ENCODE measurements at places on chromosomes 4 and X.

DNA sequence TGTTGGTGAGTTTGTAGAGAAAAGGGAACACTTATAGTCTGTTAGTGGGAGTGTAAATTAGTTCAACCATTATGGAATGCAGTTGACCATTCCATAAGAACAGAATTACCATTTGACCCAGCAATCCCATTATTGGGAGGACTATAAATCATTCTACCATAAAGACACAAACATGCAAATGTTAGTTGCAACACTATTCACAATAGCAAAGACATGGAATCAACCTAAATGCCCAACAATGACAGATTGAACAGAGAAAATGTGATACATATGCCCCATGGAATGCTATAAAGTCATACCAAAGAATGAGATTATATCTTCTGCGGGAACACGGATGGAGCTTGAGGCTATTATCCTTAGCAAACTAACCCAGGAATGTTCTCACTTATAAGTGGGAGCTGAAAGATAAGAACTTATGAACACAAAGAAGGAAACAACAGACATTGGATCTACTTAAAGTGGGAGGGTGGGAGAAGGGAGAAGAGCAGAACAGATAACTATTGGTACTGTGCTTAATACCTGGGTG, 1819.2 kb upstream of the ADGRL3 start:
- no peak for DNase-seq

GRCh38 chrX:1601051-1601767, 9.8 kb downstream of the AKAP17A start:
- no peak for DNase-seq

DNA sequence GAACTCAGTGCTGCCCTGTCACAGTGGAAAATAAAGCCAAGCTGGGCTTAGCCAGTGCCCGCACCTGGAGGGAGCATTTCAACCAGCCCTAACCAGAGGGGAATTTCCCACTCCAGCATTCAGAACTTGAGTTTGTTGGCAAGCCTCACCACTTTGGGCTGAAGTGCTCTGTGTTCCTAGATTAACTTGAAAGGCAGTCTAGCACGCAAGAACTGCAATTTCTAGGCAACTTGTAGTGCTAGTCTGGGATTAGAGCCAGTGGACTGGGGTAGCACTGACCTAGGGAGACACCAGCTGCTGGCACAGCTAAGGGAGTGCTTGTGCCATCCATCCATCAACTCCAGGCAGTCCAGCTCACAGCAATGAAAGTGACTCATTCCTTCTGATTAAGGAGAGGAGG, 1060.6 kb upstream of the GRID2 start:
- no peak for DNase-seq

DNA sequence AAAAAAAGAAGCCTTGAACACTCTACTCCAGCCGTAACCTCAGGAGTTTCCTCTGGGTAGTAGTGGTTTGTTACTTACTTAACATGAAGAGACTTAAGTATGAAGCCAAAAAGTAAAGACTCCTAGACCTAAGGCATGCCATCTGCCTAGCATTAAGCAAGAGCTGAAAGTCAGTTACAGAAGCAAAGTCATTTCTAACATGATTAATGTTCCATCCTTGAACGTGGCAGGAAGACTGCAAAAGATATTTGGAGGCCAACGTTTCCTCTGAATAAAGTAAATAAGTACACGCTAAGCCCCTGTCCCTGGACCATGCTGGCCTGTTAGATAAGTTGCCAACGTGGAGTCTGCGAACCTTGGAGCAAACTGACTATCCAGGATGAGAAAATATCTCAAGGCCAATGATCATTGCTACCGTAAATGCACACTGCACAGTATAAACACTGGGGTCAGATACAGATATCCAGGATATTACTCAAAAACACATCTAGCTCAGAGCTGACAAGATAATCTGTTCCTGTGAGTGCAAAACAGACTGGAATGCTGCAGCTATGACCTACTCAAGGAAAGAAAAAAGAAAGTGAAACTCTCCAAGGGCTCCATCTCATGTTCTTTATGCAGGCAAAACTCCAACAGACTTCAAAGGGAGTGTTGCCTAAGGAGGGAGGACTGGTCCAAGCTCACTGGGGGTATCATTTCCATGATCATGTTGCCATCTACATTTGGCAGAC, 255.8 kb downstream of the COL25A1 start:
- no peak for DNase-seq

GRCh38 chr4:176755001-176755400, 37.7 kb downstream of the VEGFC start:
- no peak for DNase-seq

GRCh38 chr4:94240384-94240783, 32.7 kb downstream of the SMARCAD1 start:
- DNase-seq, result no peak

GRCh38 chr4:92175250-92175649, 128.5 kb upstream of the GRID2 start:
- DNase-seq, result no peak

GRCh38 chr4:139875411-139875825, 209.8 kb downstream of the MGST2 start:
- no peak for DNase-seq

- no peak for DNase-seq
Observed at GRCh38 chr4:95979961-95980876, 140.3 kb downstream of the PDHA2 start.

DNA sequence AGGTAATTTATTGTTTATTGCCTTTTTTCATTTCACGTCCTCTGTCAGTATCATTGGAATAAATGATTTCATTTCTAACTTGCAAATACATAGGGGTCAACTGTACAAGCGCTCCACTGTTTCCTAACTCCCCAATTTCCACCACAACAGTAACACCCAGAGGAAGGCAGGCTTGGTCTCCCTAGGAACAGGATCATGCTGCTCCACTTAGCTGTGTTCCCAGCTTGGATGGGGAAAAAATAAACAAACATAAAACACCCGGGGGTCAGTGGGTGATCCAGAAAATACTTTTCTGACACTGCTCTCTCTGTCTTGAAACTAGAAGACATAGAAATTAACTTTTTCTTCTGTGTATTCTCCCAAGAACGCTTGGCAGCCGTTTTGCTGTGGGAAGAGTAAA, 772.5 kb downstream of the TRIML1 start:
- DNase-seq, result no peak

GRCh38 chrX:81120258-81120935, 81.3 kb downstream of the HMGN5 start:
- no peak for DNase-seq

- DNase-seq, result no peak
Observed at GRCh38 chr4:79049840-79050540, 110.8 kb upstream of the PAQR3 start.

- no peak for DNase-seq
Observed at GRCh38 chr4:82820689-82821088, 22.1 kb upstream of the SCD5 start.

- DNase-seq, result no peak
Observed at GRCh38 chr4:99506781-99507180, 4.0 kb upstream of the C4orf17 start.

GRCh38 chrX:153704021-153704526, 16.3 kb downstream of the SLC6A8 start:
- DNase-seq, result no peak

DNA sequence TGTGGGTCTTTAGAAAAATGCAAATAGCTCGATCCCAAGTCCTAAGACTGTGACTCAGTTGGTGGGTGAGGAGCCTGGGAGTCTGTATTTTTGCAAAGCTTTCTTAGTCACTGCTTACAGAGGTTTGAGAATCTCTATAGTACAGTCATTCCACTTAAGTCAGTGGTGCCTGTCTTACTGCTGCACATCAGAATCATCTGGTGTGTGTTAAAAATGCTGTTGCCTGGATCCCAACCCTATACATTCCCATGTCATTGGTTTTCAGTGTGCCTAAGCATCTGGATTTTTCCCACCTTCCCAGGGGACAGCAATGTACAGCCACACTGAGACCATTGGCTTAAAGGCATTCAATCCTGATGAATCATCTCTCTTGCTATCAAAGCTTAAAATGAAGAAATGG, 21.0 kb upstream of the GEMIN8 start:
- no peak for DNase-seq

- DNase-seq, result no peak
Observed at GRCh38 chrX:108699368-108699767, 37.0 kb downstream of the IRS4 start.

All from stimulated activated CD8-positive, alpha-beta memory T cell treated with anti-CD3 and anti-CD28 coated beads, Interleukin-7, amount 100 ng/mL, for 1 hour (primary cell).